ENCODE measurements at places on chromosomes 2 and 18.

GRCh38 chr2:34012715-34013302, 413.7 kb upstream of the FAM98A start:
- peak; percentile 54 for DNase-seq

DNA sequence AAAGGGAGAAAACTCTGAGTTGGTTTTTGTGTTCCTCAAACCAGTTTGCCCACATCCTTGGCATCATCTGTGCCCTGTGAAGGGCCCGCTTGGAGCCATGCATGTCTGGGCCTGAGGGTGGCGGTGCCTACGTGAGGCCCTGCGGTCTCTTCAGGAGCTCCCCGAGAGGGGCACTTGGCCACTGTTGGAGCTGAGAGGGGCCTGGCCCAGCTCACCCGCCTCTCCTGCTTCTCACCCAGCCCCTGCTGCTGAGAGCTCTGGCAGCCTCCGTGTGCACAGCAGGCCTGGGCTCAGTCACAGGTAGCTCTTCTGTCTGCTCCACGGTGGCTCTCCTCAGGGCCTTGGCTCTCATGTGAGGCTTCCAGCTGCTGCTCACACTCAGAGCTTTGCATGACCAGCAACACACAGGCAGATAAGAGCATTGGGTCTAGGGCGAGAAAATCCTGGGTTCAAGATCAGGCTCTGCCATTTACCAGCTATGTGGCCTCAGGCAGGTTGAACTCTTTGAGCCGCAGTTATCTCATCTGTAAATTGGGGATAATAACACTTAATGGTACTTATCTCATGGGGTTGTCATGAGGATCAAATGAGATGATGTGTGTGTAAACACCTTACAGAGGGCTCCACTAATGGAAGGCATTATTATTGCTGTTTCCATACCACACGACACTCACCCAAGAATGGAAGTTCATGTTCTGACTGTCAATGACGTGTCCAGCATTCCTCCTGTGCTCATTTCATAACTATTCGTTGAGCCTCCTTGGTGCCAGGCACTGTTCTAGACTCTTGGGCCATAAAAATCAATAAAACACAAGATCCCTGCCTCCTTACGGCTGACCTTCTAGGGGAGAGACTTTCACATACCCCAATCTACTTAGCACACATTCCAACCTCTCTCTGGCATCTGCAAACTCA, 41.6 kb upstream of the PLB1 start:
- no peak for DNase-seq

- no peak for DNase-seq
Measured at GRCh38 chr18:7025194-7025593, 92.4 kb downstream of the LAMA1 start.

GRCh38 chr2:234116010-234116409, 65.5 kb downstream of the SPP2 start:
- no peak for DNase-seq

DNA sequence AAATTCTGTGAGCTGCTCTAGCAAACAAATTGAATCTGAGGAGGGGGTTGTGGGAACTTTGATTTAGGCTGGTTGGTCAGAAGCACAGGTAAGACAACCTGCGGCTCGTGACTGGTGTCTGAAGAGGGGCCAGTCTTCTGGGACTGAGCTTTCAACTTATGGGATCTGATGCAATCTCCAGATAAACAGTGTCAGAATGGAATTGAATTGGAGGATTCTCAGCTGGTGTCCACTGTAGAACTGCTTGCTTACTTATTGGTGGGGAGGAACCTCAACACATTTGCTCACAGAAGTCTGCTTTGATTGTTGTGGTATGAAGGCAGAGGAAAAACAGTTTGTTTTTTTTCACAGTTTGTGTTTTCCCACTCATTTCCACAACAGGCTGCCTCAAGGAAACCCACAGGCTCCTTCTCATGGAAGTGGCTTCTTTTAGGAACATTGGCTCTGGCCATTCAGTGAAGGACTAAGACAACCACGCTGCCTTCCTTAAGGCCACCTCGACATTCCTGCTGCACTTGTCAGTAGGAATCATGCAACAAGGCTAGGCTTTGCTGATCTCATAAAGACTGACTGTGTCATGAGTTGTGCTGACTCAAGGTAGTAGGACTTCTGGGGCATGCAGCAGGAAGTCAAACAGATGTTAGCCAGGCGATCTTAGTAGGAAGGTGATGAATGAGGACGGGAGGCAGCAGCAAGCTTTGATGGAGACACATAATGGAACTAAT, 104.7 kb downstream of the TSN start:
- no peak for DNase-seq

- no peak for DNase-seq
Measured at GRCh38 chr2:176583607-176584006, 314.4 kb downstream of the MTX2 start.

DNA sequence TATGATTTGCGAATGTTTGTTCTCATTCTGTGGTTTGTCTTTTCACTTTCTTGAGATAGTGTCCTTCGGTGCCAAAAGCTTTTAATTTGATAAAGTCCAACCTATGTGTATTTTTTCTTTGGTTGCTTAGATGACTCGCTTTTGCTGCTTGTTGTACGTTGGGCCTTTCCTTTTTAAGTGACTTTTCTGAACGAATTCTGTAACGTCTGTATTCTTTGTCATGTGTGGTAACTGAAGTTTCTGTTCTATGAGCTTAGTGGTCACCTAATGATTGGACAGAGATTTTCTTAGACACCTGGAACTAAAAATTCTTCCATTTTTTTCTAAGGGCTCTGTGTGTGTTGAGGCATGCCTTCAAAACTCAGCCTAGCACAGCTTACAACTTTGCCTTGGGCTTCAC, 19.6 kb upstream of the PROKR1 start:
- DNase-seq: no peak

DNA sequence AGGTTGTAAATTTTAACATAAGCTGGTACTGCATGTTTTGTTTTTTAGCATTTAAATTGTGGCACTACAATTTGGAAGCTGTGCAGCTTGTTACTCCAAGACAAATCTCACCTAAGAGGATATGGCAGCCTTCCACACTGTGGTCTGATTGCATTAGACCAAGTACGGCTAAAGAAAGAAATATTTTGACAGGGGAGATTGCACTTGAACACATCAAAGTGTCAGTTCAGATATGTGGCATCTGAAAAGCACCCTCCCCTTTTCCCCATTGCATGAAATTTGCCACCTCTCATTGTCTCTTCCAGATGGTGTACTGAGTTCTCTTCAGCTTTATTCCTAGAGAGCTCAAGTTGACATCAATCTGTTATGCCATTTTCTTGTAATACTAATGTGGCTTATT, 295.9 kb downstream of the ERBB4 start:
- DNase-seq: no peak

- no peak for DNase-seq
Measured at GRCh38 chr2:200042102-200042735, 86.8 kb downstream of the MAIP1 start.

DNA sequence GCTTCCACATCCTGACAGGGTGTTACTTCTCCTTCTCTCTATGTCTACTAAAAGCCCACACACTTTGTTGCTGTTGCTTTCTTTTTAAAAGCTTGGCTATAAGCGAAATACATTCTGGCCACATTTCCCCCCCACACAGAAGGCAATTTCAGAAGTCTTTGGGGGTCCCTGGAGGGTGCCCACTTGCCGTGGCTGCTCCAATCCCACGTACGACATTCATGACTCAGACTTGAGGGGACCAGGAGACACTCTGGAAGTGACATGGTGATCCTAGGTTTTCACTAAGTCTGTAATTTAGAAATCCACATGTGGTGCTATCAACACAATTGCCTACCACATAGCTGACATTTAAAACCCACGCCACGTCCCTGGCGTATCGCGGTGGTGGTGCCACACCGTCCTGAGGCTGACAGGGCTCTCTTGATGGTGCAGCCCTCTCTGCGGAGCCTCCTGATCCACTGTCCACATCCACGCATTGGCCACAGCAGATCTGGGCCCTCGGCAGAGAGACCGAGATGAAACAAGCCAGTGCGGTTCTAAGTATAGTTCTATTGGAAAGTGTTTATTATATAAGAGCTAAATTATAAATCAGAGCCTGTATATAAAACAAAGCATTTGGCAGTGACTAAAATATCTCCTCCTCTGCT, 42.4 kb downstream of the CYP27C1 start:
- DNase-seq: no peak

DNA sequence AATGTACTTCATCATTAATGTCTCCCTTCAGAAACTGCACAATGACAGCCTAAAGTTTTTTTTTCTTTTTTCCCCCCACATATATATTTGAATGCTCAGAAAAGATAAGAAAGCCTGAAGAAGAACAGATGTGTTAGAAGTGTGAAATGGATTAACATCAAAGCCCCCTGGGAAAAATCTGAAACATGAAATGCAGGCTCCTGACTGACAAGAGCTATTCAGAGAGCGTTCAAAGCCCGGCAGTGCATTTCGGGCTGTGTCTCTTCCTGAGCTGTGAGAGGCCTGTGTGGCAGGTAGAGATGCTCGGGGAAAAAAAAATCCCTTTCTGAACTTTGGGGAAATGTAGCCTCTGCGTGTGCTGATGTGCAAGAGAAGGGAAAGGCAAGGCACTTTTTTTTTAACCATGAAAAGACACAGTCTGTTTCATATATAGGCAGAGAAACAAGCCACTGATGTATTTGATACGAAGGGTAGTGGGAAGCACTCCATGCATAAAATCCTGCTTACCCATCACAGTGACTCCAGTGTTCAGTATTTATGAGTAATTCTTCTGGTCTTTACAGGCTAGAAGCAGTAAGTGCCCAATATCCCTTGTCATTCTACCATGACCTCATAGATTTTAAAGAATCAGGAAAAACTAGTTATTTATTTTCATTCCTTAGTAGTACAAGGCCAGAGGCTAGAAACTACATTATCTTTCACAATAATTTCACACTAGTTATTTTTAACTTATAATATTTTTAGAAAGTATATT, 1574.2 kb upstream of the PIK3C3 start:
- DNase-seq: no peak

GRCh38 chr2:146392631-146393030, 1452.2 kb upstream of the ACVR2A start:
- DNase-seq: no peak

DNA sequence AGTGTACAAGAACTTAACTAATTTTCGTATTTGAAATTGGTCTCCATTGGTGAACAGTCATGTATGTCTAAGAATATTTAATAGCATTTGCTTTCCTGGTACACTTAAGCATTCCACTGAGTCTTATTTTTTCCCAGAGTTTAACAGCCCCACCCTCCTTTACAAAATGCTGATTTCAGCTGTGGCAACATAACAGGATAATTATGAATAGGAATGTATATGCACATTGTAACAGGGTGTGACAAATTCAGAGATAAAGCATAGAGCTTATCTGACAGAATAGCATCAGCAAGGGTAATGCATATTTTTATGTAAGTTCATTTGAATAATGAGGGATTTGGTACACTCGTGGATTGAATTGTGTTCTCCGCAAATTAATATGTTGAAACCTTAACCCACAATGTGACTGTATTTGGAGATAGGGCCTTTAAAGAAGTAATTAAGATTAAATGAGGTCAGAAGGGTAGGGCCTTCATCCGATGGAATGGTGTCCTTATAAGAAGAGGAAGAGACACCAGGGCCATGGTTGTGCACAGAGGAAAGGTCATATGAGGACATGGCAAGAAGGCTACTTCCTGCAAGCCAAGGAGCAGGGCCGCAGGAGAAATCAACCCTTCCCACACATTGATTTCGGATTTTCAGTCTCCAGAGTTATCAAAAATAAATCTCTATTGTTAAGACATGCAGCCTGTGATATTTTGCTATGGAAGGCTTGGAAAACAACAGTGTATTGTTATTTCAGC, 439.7 kb upstream of the CDH20 start:
- DNase-seq: no peak

GRCh38 chr18:64271246-64271645, 122.4 kb upstream of the LINC00305 start:
- no peak for DNase-seq

DNA sequence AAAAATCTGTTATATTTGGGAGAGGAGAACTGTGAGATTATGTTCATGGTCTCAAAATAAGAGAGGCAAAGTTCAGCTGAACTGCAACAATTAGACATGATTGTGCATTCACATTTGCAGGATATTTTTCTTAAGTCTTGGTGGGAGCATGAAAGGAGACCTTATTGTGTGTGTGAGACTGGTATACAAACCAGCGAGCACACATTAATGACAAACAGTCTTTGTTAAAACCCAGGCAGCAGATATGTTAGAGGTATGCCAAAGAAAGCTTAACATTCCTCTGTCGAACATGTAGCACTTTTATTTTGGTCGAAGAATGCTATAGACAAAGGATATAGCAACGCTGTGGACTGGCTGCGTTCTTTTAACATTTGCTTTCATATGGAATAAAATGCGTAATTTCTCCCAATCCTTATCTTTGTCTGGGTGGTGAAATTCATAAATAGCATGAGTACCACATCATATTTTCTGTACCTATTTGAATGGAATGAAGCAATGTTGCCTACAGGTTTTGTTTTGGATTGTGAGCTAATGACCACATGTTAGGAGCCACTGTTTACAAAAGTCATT, 88.4 kb downstream of the ICOS start:
- no peak for DNase-seq

- DNase-seq: no peak
Measured at GRCh38 chr2:26000561-26001082, 18.3 kb upstream of the KIF3C start.

- no peak for DNase-seq
Measured at GRCh38 chr18:46754188-46754587, 2.7 kb downstream of the ST8SIA5 start.

GRCh38 chr2:30366199-30366691, 80.8 kb upstream of the LCLAT1 start:
- DNase-seq: no peak

GRCh38 chr2:193373120-193373519, 1178.4 kb upstream of the TMEFF2 start:
- no peak for DNase-seq

GRCh38 chr2:6966446-6966940, 49.3 kb downstream of the RNF144A start:
- DNase-seq: no peak

DNA sequence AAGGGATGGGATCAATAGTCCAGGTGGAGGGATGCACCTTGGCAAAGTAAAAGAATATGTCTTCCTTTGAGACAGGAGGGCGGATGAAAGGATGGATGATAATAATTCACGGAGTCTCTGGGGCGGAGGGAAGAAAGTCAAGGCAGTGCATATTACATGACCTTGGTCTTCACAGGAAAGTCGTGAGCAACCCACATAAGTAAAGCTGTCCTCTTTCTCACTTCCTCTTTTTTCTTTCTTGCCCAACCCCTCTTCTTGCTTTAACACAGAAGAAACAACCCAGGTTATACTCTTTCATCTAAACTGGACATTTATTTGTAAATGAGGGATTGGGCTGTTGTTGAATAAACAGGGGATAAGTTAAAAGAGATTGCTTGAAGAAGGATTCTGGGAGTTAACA, 168.7 kb upstream of the SKOR2 start:
- no peak for DNase-seq

GRCh38 chr18:5894611-5895298, 567 bp downstream of the TMEM200C start:
- DNase-seq: no peak

- no peak for DNase-seq
Measured at GRCh38 chr2:236308855-236309668, 44.9 kb upstream of the ASB18 start.

Measured in Right ventricle myocardium superior (tissue), 1 donor.